Skin of body (tissue), 3 donors: ENCODE measurements at places on chromosomes 13 and 19. TPM values are rescaled to one million over a fixed set of nuclear protein-coding genes. Genes with fewer than 3 reads are reported as not detected.

DNA sequence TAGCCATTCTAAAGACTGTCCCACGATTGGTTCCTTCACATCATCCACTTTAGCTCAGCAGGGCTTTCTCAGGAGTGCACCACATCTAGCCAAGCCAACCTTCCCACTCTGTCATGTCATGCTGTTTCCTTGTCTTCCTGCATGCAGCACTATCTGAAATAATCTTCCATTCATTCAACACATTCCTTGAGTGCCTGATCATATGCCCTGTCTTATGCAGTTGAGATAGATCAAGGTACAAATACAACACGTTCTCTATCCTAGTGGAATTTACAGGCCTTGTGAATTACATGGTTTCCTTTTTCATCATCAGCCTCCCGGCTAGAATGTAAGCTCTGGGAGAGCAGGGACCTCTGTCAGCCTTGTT lies 6.8 kb upstream of the MRPS31 start:
- no peak for DNase-seq

DNA sequence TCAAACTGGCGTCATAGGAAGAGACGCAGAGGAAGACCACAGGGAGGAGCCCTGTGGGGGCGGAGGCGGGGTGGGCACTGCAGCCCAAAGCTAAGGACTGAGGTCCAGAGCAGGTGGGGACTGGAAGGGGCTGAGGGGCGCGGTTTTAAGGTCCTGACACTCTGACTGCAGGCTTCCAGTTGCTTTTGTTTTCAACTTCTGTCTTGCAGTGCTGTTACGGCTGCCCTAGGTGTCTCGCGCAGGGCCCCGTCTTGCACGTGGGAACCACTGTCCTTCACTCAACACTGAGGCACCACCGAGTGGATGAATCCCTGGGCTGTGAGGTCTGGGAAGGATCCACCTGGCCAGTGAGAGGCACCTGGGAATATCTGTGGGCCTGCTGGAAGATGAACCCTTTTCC lies 76.0 kb downstream of the TEX29 start:
- DNase-seq: no peak

DNA sequence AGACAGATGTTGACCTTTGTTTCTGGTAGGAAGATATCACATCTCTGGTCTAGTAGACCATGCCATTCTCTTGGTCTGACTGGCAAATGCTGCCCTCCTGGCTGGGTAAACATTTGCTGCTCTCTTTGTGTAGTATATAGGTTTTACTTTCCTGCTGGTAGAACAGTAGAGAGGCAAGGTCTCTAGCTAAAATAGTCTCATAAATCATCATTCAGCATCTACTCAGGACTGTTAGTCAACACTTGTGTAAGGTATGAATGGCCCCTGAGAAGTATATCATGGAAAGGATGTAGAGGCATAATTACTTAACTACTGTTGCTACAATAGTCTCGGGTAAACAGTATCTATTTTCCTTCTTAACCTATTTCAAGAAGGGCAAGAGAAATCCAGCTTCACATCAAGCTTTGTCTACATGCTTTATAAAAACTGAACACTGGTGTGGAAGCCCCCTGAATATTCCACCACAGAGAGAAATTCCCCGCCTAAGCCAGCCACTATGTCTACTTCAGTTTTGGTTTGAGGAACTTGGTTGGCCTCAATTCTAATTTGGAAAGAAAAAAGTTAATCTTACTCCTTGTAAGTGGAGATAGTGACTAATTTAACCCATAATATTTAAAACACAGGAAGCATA lies 18.4 kb upstream of the MYCBP2 start:
- no peak for DNase-seq

DNA sequence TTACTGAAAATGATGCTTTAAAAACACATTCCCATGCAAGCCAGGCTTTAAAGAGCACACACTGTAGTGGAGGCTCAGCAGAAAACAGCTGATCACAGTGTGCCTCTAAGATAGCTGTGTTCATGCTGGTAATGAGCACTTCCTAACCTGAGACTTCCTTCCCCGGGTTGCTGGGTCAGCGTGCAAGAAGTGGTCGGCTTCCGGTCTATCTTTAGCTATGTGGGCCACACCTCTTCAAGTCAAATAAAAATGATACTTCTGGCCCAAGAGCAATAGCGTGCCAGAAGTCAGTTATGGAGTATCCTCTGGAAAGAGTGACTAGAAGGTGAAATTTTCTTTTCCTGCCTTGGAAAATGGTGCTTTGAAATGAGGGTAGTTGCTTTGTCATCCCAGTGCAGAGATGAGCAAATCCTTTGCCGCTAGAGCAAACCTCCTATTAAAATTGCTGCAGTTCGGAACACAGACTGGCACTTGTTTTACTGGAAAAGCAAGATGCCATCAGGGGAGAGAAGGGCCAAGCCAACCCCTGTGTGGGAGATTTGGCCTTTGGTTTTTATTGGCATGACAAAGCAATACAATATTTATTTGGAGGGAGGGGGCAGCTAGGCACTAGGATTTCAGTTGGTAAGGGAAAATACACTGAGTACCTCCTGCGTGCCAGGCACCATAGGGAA lies 64.2 kb downstream of the ARHGAP35 start:
- peak; percentile 34 for DNase-seq

CCDC70 gene
- total RNA-seq: not detected

GRCh38 chr13:104320446-104320845 lies 1254.2 kb upstream of the SLC10A2 start:
- DNase-seq: no peak

GPC6 gene
- total RNA-seq: 10.9 TPM

SERP2 gene
- 4.5 TPM for total RNA-seq

TEX26 gene
- total RNA-seq: not detected

DNA sequence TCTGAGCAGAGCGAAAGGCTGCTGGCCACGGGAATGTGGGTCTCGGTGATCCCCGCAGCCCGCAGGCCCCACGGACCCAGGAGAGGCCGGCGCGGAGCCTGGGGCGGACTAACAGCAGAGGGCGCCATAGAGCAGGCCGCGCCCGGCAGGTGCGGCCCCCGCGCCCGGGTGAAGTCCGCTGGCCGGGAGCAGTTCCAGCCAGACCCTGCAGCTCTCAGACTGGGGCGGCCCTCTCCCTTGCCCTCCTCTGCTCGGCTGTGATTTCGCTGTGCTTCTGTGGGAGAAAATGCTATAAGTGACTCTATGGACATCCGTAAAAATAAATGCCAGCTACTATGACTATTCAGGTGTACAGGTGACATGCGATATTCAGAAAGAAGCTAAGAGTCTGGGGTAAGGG lies 37.7 kb downstream of the GSX1 start:
- no peak for DNase-seq

- no peak for DNase-seq
Observed at GRCh38 chr19:7720351-7720750, 11.6 kb downstream of the CLEC4G start.

- DNase-seq: no peak
Observed at GRCh38 chr19:29964171-29964570, 22.1 kb downstream of the URI1 start.

C19orf81 gene
- total RNA-seq: not detected

DNA sequence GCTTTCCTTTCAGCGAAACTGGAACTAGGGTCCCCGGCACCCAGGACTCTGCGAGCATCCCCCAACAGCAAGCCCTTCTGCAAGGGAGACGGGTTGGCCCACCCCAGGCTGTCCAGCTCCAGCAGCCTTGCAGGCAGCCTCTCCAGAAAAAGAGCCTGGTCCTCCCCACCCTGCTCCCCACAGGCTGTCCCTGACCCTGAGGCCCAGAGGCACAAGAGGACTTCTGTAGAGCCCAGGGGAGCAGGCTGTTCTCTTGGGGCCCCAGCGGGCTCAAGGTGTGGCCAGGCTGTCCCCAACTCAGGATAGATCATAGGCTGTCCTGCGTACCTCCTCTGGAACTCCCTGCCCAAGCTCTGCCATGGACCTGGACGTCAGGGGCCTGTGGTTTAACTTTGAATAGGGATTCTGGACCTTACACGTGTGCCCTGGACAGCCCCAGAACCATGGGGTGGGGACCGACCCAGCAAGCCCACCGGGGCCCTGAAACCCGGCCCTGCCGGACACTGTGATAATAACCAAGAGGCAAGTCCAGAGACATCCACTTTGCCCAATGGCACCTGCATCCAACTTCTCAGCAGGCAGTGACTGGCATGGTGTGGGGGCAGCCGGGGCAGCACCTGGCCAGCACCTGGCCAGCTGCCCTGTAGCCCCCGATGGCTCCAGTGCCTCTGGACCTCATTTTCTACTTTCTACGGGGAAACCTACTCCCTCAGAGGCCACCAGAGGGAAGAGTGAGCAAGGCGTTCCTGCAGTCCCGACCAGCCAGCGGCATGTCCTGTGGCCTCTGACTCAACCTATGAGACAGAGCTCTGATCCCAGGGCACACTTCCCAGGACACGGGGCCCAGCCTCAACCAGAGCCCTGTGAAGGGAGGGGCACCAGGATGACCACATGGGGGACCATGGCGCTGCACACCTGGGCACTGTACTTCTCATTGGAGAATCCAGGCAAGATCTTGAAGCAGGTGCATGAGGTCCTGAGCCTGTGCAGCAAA lies 50.9 kb upstream of the TPM4 start:
- DNase-seq: no peak

DNA sequence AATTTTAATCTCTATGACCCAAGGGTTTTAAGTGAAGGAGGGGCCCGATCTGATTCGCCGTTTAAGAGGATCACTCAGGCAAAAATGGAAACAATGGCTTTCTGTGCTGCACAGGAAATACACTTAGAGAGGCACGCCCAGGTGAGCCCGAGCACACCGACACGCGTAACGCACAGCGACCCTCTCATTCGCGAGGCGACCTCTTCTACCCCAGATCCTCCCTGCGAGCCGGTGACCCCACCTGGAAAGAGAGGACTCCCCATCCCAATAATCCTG lies 216 bp downstream of the SH2D3A start:
- DNase-seq: no peak

- no peak for DNase-seq
Observed at GRCh38 chr19:21133633-21134032, 8.2 kb upstream of the ZNF431 start.

DNA sequence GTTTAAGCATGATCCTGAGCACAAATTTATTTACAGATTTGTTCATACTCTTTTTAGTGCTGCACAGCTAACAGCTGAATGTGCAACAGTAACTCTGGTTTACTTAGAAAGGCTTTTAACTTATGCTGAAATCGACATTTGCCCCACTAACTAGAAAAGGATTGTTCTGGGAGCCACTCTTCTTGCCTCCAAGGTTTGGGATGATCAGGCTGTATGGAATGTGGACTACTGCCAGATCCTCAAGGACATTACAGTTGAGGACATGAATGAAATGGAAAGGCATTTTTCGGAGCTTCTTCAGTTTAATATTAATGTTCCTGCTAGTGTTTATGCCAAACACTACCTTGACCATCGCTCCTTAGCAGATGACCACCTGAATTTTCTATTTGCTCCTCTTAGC lies 16.0 kb downstream of the ZNF100 start:
- no peak for DNase-seq

GRCh38 chr13:30639671-30640070 lies 22.0 kb downstream of the USPL1 start:
- DNase-seq: no peak

CEACAM21 gene
- total RNA-seq: 1.2 TPM

DNA sequence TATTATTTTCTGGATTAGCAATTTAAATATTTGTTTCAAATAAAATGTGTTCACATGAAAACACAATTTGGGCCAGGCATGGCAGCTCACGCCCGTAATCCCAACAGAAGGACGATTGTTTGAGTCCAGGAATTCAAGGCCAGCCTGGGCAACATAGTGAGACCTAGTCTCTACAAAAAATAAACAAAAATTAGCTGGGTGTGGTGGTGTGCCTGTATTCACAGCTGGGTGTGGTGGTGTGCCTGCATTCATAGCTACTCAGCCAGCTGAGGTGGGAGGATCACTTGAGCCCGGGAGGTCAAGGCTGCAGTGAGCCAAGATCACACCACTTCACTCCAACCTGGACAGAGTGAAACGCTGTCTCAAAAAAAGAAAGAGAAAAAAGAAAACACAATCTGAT lies 46.4 kb downstream of the KPNA3 start:
- no peak for DNase-seq

DNA sequence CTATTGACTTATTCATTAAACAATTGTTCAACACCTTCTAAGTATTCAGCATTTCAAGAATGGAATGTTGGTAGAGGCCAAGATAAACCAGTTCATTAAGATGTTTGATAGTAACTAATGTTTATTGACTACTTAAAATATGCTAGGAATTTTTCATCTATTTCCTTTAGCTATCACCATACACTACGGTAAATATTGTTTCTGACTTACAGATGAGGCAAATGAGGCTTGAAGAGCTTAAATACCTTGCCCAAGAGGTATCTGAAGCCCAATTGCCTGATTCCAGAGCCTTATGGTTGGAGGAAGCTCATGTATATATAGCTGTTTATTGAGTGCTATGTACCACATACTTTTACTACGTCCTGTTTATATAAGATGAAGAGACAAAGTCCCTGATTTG lies 286.2 kb downstream of the NDFIP2 start:
- no peak for DNase-seq

DNA sequence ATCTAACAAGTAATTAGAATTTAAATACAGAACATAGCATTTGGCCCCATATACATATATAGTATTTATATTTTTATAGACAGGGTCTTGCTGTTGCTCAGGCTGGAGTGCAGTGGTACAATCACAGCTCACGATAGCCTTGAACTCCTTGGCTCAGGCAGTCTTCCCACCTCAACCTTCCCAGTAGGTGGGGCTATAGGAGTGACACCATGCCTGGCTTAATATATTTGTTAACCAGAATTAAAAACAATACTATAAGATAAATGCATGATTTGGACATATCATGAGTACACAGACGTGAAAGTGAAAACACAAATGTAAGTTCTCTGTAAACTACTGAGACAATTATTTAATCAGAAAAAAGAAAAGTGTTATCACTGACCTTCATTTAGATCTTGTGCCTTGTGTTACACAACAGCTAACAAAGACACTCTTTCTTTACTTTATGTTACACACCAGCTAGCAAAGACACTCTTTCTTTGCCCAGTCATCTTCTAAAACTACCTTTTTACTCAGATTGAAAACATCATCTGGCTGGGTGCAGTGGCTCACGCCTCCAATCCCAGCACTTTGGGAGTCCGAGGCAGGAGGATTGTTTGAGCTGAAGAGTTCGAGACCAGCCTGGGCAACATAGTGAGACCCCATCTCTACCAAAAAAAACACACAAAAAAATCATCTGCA lies 22.6 kb downstream of the CARS2 start:
- no peak for DNase-seq

GRCh38 chr19:12656899-12657571 lies 9.5 kb downstream of the MAN2B1 start:
- DNase-seq: no peak
